ENCODE measurements at places on chromosomes 6 and 20. TPM values are rescaled to one million over a fixed set of nuclear protein-coding genes. Genes with fewer than 3 reads are reported as not detected.
A peak's percentile ranks its signal among the peaks of the same experiment; 100 is the strongest.

PHACTR2 gene
- total RNA-seq: 89.8 TPM

PROKR2 gene
- total RNA-seq: not detected

DNA sequence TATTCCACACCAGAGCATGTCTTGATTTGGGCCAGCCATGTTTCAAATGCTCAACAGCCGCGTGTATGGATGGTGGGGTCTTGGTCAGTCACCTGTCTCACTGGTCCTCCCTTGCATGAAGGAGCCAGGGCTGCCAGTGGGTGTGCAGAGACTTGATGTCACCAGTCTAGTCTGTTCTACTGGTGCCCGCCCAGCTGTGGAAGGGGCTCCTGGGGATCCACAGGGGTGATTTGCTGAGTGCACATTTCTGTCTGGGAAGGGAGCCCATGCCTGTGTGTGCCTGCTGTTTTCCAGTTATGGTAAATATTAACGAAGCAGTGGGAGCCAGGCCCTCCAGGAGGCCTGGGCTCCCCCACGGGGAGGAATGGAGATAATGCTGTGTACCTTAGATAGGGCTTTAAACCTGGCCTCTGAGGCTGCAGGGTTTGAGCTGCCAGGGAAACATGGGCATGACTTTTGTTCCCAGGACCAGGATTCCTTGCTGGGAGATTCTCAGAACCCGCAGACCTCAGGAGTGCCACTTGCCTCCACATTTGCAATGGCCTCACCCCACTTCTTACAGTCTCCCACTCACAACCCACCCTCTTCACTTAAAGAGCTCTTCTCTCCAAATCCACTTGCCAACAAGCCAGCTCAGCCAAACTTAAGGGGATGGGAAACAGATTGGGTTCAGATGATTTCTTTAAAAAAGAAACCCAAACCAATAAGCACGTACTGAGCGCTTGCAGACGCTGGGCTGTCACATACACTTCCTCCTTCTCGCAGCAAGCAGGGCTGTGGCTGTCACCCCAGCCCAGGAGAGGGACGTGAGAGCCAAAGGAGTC is 54.1 kb downstream of the VEGFA start:
- H3K4me3 ChIP-seq: no peak overlapping the region
- DNase-seq: no peak
- no peaks in the 10 kb centered on the region for H3K27me3 ChIP-seq
- H3K4me1 ChIP-seq: no peaks in the 10 kb centered on the region
- H3K36me3 ChIP-seq: no peaks in the 10 kb centered on the region

GRCh38 chr6:30152910-30153610 is 8.0 kb downstream of the TRIM10 start:
- DNase-seq: peak; percentile 77
- H3K4me1 ChIP-seq: peaks cover 9% of the 10 kb centered on the region
- no peaks in the 10 kb centered on the region for H3K27me3 ChIP-seq
- no peaks in the 10 kb centered on the region for H3K36me3 ChIP-seq
- no peak overlapping the region for H3K4me3 ChIP-seq

GRCh38 chr20:19253316-19253715 is 40.9 kb downstream of the SLC24A3 start:
- H3K36me3 ChIP-seq: no peaks in the 10 kb centered on the region
- H3K4me1 ChIP-seq: no peaks in the 10 kb centered on the region
- no peak for DNase-seq
- no peaks in the 10 kb centered on the region for H3K27me3 ChIP-seq
- no peak overlapping the region for H3K4me3 ChIP-seq

DNA sequence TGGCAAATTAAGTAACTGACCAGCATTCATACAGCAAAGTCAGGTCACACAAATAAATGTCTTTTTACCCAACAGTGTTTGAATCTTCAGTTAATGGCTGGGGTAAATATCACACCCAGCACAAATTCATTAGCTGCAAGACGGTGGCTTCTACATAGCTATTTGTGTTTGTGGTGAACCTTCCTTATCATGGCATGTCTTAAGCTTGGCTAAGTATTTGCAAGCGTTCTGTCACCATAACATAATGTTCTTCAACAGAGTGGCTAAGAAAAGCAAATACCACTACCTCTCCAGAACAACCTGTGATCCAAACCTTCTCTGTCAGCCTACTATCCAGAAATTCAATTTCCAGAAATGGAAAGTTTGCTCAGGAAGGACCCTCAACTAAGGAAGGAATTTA is 255.6 kb upstream of the TAB2 start:
- H3K27ac ChIP-seq: no peak overlapping the region
- H3K4me3 ChIP-seq: no peak overlapping the region
- no peaks in the 10 kb centered on the region for H3K27me3 ChIP-seq
- H3K4me1 ChIP-seq: peaks cover 24% of the 10 kb centered on the region
- no peaks in the 10 kb centered on the region for H3K36me3 ChIP-seq
